ENCODE measurements at places on chromosomes 1 and 21. TPM values are rescaled to one million over a fixed set of nuclear protein-coding genes. Genes with fewer than 3 reads are reported as not detected.

Gene MSH4
- 0.44 TPM for total RNA-seq

Gene SMCP
- not detected for total RNA-seq

Gene SLC30A1
- 37.3 TPM for total RNA-seq

Gene CELA3A
- not detected for total RNA-seq

DNA sequence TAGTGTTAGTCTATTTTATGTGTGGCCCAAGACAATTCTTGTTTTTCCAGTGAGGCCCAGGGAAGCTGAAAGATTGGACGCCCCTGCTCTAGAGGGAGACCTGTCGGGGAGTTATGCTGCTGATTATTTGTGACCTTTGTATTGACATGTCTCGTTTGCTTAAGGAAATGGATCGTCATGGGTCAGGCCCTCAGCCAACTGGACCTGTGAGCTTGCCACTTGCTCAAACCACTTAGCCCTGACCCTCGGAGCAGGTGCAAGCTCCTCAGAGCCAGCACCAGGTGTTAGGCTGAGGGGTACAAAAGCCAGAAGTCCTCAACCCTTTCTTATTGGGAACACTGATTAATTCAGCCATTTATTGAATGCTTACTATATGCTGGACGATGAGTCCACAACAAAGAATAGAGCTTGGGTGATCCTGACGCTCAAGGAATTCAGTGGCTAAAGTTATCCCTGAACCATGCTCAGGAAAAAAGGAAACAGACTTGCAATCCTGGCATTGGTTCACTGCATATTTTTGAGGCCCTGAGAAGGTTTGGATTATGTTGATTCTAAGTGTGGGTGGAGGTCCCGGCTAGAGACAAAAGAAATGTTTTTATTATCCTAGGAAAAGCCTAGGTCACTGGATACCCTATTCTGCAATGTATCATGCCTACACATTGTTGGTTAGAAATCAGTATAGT is 19.0 kb downstream of the TGFB2 start:
- DNase-seq = no peak
- H3K4me1 ChIP-seq = peaks cover 6% of the 10 kb centered on the region
- H3K4me3 ChIP-seq = no peak overlapping the region
- no peaks in the 10 kb centered on the region for H3K27me3 ChIP-seq

DNA sequence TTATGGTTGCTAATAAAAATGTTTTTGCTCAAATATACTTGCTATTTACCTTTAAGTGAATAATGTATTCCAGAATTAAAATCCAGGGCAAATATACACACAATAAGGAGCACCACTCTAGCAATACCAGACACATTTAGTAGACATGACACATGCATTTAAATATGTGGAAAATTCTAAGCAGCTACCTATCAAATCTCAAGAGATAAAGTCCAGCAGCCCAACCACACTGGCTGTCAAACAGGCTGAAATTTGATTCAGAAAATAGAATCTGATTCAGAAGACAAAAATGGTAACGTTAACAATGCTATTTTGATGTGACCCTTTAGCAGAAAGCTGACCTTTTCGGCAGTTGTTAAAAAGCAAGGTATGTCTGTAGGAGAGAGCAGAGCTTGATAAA is 42.3 kb downstream of the PLEKHO1 start:
- H3K27ac ChIP-seq = no peak overlapping the region
- DNase-seq = no peak
- no peak overlapping the region for H3K4me3 ChIP-seq
- H3K4me1 ChIP-seq = no peaks in the 10 kb centered on the region

DNA sequence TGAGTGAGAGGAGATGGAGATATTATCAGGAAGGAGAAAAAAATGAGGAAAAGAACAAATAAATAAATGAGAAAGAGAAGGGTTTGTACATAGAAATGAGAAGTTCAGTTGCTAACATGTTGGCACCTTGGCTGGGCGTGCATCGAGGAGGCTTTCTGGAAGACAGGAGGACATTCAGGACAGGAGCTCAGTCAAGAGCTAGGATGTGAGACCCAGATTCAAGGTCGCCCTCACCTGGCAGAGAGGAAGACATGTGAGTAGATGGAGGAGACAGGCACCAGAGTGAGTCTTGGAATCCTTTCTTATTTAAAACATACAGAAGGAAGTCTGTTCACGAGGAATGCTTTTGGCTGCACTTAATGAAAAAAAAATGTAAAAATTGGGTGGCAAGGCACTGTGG is 640.9 kb downstream of the NPHP4 start:
- no peak overlapping the region for H3K4me3 ChIP-seq
- H3K36me3 ChIP-seq = no peaks in the 10 kb centered on the region
- H3K4me1 ChIP-seq = no peaks in the 10 kb centered on the region
- no peak overlapping the region for H3K27ac ChIP-seq
- H3K27me3 ChIP-seq = no peaks in the 10 kb centered on the region

GRCh38 chr1:42944246-42944928 is 14.3 kb downstream of the SLC2A1 start:
- no peak for DNase-seq
- H3K27me3 ChIP-seq = no peaks in the 10 kb centered on the region
- peaks cover 64% of the 10 kb centered on the region for H3K4me1 ChIP-seq
- H3K27ac ChIP-seq = no peak overlapping the region
- H3K4me3 ChIP-seq = no peak overlapping the region
- peaks cover 20% of the 10 kb centered on the region for H3K36me3 ChIP-seq

- DNase-seq = no peak
- peak overlapping the region; percentile 33 for H3K27ac ChIP-seq
- no peaks in the 10 kb centered on the region for H3K36me3 ChIP-seq
- H3K4me3 ChIP-seq = no peak overlapping the region
- H3K27me3 ChIP-seq = peaks cover 26% of the 10 kb centered on the region
Measured at GRCh38 chr1:206511362-206512057, 4.2 kb downstream of the RASSF5 start.

GRCh38 chr1:64986903-64987871 is 20.8 kb upstream of the JAK1 start:
- no peak overlapping the region for H3K27ac ChIP-seq
- no peaks in the 10 kb centered on the region for H3K4me1 ChIP-seq
- DNase-seq = no peak
- H3K36me3 ChIP-seq = no peaks in the 10 kb centered on the region
- no peaks in the 10 kb centered on the region for H3K27me3 ChIP-seq
- no peak overlapping the region for H3K4me3 ChIP-seq

DNA sequence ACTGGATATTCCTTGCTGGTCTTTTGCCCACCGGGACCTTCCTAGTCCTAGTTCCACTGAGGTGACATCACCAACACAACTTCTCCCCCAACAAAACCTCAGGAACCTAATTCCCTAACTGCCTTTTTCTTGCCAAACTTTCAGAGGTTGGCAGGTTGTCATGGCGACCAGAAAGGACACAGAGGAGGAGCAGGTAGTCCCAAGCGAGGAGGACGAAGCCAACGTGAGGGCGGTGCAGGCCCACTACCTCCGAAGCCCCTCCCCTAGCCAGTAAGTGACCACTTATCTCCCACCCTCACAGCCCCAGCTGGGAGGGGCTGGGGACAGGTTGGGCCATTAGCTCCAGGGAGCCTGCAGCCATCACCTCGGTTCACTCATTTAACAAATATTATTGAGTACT is 815 bp downstream of the STYXL2 start:
- H3K36me3 ChIP-seq = no peaks in the 10 kb centered on the region
- H3K27me3 ChIP-seq = no peaks in the 10 kb centered on the region
- H3K27ac ChIP-seq = no peak overlapping the region
- H3K4me3 ChIP-seq = no peak overlapping the region

DNA sequence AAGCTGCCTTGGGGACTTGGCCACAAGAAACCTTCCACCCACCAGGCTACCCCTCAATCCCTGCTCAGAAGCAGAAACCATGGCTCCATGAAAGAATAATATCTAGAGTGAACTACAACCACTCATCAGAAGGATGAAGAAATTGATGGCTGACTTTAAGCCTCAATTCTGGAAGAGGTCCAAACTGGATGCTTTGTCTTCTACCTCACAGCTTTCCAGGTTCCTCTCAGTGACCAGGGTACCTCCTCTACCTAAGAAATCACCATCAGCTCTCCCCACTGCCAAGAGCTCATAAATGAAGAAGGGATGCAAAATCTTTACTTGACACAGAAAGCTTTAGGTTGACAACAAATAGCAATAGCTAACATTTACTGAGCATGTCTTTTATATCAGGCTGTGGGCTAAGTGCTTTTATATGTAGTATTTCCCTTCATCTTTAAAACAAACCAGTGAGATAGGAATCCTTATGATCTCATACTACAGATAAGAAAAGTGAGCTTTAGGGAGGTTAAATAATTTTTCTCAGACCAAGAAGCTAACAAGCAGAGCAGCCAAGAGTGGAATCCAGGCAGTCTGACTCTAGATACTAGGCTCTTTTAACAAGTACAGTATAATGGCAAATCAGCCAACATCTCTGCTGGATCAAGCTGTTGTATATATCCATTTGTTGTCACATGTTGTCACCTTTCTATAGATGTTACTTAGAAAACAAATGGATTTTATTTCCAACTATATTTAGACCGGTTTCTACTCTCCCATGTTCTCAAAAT is 243.0 kb upstream of the SGIP1 start:
- no peaks in the 10 kb centered on the region for H3K4me1 ChIP-seq
- H3K36me3 ChIP-seq = no peaks in the 10 kb centered on the region
- H3K27ac ChIP-seq = no peak overlapping the region
- no peaks in the 10 kb centered on the region for H3K27me3 ChIP-seq

GRCh38 chr1:63405021-63405420 is 37.6 kb downstream of the ALG6 start:
- H3K4me1 ChIP-seq = no peaks in the 10 kb centered on the region
- no peaks in the 10 kb centered on the region for H3K27me3 ChIP-seq
- no peak for DNase-seq

GRCh38 chr1:69752831-69753230 is 185.1 kb downstream of the LRRC7 start:
- DNase-seq = peak; percentile 87
- no peaks in the 10 kb centered on the region for H3K4me1 ChIP-seq
- H3K36me3 ChIP-seq = no peaks in the 10 kb centered on the region
- H3K27ac ChIP-seq = no peak overlapping the region
- H3K27me3 ChIP-seq = no peaks in the 10 kb centered on the region

DNA sequence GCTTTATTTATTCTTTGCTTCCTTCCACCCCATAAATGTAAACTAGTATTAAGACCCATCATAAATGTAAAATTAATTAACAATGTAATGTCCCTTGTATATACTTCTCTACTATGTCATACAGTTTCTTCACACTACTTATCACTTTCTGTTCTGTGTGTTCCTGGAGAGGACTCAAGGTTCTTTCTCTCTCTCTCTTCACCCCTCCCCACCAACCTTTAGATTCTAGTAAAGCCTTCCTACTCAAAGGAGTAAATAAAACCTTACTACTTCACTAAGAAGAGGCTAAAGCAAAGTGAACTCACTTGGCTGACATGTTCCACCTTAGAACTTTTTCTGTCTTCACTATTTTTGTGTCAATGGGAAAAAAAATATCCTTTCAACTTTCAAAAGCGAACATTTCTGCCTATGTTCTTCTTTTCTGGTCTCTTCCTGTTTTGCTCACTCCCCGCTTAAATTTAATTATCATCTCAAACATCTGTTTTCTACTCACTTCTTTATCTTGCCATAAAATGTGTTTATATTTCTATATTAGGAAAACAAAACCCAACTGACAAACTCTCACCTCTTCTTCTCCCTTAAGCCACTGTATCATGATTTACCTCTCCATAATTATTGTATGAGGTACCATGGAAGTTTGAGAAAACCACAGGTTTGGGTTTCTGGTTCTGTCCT is 260.3 kb downstream of the DPYD start:
- no peak for DNase-seq
- H3K27ac ChIP-seq = no peak overlapping the region
- H3K4me3 ChIP-seq = no peak overlapping the region
- H3K4me1 ChIP-seq = no peaks in the 10 kb centered on the region

GRCh38 chr1:204074274-204075138 is 1.6 kb downstream of the SOX13 start:
- H3K36me3 ChIP-seq = no peaks in the 10 kb centered on the region
- H3K27ac ChIP-seq = peak overlapping the region; percentile 72
- no peaks in the 10 kb centered on the region for H3K27me3 ChIP-seq
- peak; percentile 80 for DNase-seq
- peak overlapping the region; percentile 83 for H3K4me3 ChIP-seq

GRCh38 chr21:25496825-25497482 is 110.3 kb downstream of the MRPL39 start:
- H3K4me3 ChIP-seq = no peak overlapping the region
- H3K36me3 ChIP-seq = no peaks in the 10 kb centered on the region
- H3K4me1 ChIP-seq = no peaks in the 10 kb centered on the region
- H3K27me3 ChIP-seq = no peaks in the 10 kb centered on the region
- no peak for DNase-seq
- no peak overlapping the region for H3K27ac ChIP-seq

DNA sequence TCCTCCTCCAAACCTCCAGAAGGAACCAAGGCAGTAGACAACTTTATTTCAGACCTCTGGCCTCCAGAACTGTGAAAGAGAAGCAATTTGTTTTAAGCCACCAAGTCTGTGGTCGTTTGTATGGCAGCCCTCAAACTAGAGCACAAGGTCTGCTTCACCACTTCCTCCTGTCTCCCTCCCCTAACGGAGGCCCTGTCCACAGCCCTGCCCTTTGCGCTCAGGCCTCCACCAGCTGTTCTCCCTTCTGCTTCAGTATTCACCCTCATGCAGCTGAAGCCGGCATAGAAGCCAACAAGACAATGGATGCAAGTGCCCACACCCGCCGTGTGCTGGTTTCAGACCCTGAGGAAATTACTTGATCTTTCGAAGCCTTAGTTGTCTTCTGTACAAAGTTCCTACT is 364.1 kb downstream of the HHAT start:
- no peak overlapping the region for H3K4me3 ChIP-seq
- H3K36me3 ChIP-seq = no peaks in the 10 kb centered on the region
- DNase-seq = no peak
- no peaks in the 10 kb centered on the region for H3K27me3 ChIP-seq

DNA sequence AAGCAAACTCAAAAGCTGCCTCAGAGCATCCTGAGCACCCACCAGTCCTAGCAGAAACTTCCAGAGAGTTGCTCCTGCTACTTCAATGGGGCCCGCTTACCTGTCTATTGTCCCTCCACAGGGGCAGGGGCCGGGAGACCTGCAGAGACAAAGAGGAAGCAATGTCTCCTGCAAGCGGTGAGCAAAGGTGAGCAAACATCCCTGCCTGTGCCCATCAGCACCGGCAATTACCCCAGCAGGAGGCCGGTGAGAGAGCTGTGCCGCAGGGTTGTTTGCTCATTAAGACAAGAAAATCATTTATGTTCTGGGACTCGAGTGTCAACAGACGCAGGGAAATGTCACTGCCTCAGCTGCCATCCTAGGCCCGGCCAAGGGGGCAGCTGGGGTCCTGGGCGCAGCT is 53.8 kb upstream of the TARDBP start:
- no peak overlapping the region for H3K27ac ChIP-seq
- DNase-seq = no peak
- no peak overlapping the region for H3K4me3 ChIP-seq
- peaks cover 40% of the 10 kb centered on the region for H3K4me1 ChIP-seq

DNA sequence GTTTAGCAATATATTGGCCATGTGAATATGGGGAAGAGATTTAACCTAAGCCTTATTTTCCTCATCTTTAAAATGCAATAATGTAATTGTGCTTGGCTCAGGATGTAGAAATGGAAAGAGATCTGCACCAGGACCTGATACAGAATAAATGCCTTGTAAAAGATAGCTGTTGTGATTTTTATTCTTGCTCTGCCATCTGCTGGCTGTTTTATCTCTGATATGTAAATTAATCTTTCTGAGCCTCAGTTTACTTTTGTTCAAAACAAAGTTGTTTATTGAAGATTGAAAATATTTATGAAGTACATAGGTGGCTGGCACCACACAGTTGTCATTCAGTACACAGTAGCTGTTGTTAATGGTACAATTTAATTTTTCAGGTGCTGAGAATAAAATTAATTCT is 21.9 kb downstream of the ZYG11B start:
- no peak overlapping the region for H3K4me3 ChIP-seq
- no peaks in the 10 kb centered on the region for H3K4me1 ChIP-seq
- H3K36me3 ChIP-seq = no peaks in the 10 kb centered on the region
- H3K27ac ChIP-seq = no peak overlapping the region
